NCI-H146 (cell line): ENCODE measurements at places on chromosomes 12 and 14.

GRCh38 chr12:56448860-56449621, at the start of gene TIMELESS:
Gene TIMELESS, minus strand, starts transcription at chr12:56449426. Its CDS starts 15,256 bp downstream, at chr12:56434170.
- DNase-seq, result peak; percentile 94

GRCh38 chr14:102883554-102883953, 38.9 kb upstream of the AMN start:
- DNase-seq, result no peak

DNA sequence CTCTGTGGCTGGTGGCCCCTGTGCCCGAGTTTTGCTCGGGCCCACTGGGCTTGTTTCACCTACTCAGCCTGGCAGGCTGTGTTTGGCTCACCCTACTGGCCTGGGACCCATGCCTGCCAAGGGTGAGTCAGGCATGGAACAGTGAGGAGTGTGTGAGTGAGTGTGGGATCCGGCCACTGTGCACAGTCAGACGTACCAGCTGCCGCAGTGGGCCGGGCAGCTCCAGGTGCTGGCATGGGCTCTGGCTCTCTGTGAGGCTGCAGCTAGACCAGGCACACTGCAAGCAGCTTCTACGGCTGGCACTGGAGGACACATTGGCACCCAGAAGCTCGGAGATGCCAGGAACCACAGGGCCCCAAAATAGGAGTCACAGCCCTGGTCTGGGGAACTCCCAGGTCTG, 40.6 kb downstream of the HSD17B6 start:
- no peak for DNase-seq

DNA sequence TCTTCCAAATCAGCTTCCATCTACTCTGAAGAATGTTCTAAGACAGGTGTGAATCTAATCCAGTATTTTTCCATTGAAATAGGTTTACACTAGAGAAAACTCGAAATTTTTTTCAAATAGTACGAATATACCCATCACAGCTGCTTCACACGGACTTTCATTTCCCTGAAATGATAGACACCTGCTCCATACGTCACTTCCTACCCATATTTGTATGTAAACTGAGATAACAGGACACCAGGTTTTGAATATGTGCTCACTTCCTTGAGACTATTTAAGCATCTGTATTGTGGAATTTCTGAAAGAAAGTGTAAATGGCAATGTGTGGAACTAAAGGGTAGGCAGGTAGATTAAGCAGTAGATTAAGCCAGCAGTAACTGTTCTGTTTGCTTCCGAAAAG, 13.4 kb upstream of the ITPR2 start:
- no peak for DNase-seq

DNA sequence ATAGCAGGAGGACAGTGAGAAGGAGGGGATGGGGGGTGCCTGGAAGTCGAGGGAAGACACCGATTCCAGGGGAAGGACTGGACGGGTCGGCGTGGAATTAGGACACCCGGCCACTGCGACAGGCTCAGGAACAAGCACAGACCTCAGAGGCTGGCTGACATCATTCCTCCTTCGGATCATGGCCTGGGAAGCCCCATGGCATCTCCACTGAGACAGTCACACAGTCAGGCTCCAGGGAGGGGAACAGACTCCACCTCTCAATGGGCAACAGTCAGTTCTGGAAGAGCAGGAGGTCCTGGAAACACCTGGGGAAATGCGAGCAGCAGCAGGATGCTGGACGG, 67.9 kb upstream of the FBRSL1 start:
- DNase-seq, result no peak

GRCh38 chr12:122202017-122202416, 1.5 kb upstream of the B3GNT4 start:
- DNase-seq, result no peak

DNA sequence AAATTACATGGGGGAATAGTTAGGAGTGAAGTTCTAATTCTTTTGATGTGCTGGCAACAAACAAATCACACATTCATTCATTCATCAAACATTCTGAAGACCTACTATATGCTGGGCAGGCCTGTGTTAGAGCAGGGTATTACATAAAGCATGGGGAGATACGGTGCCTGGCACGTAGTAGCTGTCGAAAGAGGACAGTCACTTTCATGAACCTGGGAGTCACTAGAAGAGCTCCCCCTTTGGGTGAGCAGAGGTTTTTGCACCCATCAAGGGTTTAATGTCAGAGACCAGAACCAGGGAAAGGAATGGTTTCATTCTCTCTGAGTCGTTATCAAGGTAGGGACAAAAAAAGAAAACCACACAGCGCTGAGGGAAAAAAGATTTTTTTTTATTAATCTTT, 10.0 kb downstream of the LHX5 start:
- no peak for DNase-seq

DNA sequence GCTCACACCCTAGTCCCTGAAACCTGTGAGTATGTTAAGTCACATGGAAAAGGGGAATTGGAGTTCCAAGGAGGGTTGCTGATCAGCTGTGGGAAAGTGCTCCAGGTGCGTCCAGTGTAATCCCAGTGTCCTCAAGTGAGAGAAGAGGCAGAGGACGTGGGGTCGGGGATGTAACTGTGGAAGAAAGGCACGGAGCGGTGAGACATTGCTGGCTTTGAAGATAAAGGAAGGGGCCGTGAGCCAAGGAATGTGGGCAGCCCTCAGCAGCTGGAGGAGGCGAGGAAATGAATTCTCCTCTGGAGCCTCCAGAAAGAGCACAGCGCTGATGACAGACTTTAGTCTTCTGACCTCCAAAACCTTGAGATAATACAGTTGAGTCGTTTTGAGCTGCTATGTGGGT, 191.6 kb upstream of the TMEM132C start:
- no peak for DNase-seq

GRCh38 chr12:100703868-100704267, 90.7 kb upstream of the ANO4 start:
- no peak for DNase-seq

GRCh38 chr14:35250319-35250718, 41.9 kb upstream of the PSMA6 start:
- no peak for DNase-seq

GRCh38 chr14:49221316-49221715, 364.9 kb downstream of the RPS29 start:
- no peak for DNase-seq

DNA sequence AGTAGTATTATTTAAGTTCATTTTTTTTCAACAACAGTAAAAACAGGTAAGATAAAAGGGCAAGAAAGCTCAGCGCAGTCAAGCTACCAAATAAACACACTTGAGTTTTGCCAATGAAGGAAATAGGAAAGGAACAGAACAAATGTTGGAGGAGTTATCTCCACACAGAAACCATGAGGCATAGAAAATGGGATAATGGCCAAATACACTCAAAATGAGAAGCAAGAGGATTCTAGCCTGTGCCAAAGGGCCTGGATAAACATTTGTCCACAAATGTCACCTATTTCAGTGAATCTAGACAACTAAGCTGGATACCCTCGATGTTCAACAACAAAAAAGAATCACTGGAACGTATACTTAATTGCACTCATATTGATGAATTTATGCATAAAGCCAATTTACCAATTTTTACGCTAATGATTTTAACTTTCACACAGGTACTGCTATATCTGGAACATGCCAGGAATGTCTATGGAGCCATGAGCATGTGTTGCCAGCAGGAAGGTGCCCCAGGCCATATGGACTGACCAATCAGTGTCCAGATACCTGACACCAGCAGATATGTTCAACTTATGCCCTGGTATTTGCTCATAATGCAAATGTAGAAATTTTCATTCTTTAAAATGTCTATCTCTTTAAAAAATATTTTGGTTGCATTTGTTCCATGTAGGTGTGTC, 21.1 kb downstream of the ST8SIA1 start:
- DNase-seq, result no peak

- no peak for DNase-seq
Measured at GRCh38 chr14:56268673-56269072, 150.5 kb downstream of the PELI2 start.

DNA sequence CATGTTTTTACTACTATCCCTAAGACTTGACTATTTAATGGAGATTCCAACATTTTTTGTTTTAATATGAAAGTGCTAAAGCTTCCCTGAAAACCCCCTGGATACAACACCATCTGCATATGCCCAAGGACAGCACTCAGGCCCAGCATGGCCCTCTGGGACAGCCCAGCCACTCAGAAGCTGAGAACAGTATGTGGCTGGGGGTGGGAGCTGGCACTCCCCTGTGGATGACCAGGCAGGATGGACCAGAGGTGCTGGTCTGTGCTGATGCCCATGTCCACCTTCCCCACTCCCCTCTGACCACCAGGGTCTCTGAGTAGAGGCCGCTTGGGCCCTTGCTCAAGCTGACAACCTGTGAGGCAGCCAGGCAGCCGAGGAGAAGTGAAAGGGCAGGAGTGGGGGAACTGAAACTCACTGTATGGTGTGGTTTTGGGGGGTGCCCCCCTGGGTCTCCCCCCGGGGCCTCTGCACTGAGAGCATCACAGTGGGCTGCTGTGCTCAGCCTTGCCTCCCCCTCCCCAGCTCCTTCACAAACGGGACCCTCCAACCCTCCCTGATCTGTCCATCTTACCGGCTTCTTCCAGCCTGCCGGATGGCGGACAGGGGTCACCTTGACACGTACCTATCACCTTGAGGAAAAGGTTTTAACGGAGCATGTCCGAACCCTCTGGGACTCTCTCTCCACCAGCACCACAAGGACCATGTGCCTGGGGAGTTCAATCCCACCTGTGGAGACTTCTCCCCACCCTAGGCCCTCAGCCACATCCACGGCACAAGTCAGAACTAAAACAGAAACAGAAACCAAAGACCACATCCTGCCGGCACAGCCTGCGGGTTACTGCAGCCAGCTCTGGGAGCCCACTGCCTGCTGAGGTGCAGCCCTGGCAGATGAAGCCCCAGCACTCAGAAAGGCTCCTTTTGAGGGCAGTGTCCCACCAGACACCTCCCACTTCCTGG, at the start of gene TMEM229B:
Gene TMEM229B (minus strand): TSS at position 785 of the 957 bp plus-strand sequence. CDS start 14,798 bp downstream, outside the sequence.
- DNase-seq, result no peak

- DNase-seq, result no peak
Measured at GRCh38 chr12:89864411-89864810, 155.8 kb upstream of the ATP2B1 start.

DNA sequence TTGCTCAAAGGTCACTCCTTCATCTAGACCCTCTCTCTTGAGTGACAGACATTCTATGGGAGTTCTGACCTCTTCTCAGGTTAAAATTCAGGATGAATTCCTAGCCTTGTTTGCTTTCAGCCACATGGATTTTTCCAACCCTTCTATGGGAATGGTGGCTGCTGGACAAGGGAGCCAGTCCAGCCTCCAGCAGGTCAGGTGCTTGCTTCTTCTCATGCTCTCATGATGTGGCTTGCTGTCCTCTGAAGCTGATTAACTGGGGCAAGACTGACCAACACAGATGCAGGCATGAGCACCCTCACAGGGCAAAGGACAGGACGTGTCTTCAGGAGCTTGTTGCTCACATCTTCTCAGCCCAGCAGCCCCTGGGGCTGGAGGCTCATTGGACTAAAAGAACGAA, 97.2 kb upstream of the SLC35F4 start:
- no peak for DNase-seq

DNA sequence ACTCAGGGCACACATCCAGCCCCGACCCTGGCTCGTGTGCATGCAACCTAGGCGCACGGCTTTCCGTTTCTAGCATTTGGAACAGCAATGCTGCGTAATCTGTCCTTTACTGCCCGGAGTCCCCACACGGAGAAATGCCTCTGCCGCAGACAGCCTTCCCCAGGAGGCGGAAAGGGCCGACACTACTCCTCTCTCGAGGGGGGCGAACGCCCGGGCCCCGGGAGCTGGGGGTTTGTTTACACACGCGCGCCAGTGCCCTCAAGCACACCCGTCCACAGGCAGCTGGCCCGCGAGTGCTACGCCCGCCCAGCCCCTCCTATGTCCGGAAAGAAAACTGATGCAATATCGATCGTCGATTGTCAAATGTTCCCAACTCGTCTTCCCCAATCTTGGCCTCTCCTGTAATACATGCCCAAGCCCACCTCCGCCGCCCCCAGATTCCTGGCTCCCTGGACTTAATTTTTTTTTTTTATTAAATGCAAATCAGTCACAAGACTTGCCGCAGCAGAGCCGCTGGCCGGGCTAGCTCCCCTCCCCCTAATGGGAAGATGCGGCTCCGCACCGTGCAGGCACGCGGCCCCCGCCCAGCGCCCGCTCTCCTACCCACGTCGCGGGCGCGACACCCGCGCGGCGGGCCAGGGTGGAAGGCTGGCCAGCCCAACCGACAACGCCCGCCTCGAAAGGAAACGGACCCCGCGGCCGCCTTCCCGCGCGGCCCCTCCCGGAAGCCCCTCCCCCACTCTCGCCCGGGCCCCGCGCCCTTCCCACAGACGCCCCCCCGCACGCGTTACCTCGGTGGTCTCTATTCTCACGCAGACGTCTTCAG, 642 bp downstream of the SLC38A2 start:
- DNase-seq, result peak; percentile 83

GRCh38 chr12:113537046-113537750, 65.5 kb upstream of the LHX5 start:
- DNase-seq, result no peak

- DNase-seq, result no peak
Measured at GRCh38 chr14:88518592-88519512, 36.0 kb downstream of the PTPN21 start.
